Activated CD4-positive, alpha-beta T cell treated with anti-CD3 and anti-CD28 coated beads, Interleukin-2, amount 10 ng/mL, durations not matched to agents 7 days and 5 days (primary cell): ENCODE measurements at places on chromosomes 2 and 18.

DNA sequence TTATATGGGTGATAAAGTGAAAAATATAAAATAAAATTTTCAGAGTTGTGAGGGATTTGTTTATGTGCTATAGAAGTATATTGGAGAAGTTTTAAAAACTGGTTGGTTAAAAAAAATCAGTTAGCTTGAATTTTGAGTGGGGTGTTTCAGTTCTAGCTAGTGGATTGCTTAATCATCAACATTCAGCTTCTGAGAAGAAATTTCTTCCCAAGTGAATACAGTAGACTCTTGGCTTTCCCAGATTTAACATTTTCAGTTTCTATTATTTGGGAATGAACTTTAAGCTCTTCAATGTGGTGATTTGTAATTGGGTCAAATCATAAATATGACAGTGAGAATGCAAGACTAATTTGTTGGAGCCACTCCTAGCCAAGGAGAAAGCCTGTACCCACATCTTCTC, 120.8 kb downstream of the PLCL1 start:
- H3K27me3 ChIP-seq, result no peaks in the 10 kb centered on the region
- H3K36me3 ChIP-seq, result no peaks in the 10 kb centered on the region
- no peak overlapping the region for H3K27ac ChIP-seq
- no peak overlapping the region for H3K4me3 ChIP-seq

- H3K36me3 ChIP-seq, result no peaks in the 10 kb centered on the region
- H3K27me3 ChIP-seq, result peaks cover 17% of the 10 kb centered on the region
- DNase-seq, result no peak
These were observed 89.9 kb downstream of the TMEM18 start for GRCh38 chr2:587087-587960.

DNA sequence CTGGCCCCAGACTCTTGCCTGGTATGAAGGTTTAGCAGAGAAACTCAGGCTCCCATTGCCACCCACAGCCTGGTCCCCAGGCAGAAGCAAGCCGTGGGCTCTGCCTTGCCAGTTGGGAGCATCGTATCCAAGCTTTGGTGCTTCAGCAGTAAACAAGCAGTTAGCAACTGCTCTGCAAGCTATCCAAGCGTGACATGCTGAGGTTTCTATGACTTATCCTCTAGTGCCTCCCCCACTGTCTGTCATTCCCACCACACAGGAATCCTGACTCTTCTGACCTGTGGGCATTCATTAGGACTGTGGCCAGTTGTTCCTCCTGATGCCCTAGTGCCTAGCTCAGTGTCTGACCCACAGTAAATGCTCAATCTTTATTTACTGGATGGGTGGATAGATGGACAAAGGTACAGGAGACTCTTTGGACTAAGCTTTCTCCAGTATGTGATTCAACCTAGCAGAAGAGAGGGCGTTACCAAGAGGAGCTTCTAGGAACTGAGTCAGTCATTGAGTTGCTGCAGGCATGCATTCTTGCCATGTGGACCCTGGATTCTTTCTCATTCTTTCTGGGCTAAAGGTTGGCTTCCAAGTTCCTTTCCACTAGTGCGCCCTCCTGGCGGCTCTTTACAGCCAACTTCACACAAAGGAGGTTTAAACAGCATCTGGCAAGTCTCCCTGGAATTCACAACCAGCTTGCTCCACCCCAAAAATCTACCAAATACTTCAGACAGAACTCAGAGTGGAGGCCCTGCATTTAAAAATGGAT, 40.6 kb upstream of the MRPL19 start:
- no peaks in the 10 kb centered on the region for H3K36me3 ChIP-seq
- H3K27me3 ChIP-seq, result peaks cover 46% of the 10 kb centered on the region
- H3K27ac ChIP-seq, result no peak overlapping the region

- DNase-seq, result no peak
- no peaks in the 10 kb centered on the region for H3K4me1 ChIP-seq
- H3K27me3 ChIP-seq, result peaks cover 27% of the 10 kb centered on the region
- no peak overlapping the region for H3K4me3 ChIP-seq
- H3K36me3 ChIP-seq, result no peaks in the 10 kb centered on the region
These were observed 95.2 kb downstream of the MTX2 start for GRCh38 chr2:176364273-176364977.

- no peak for DNase-seq
- H3K27me3 ChIP-seq, result no peaks in the 10 kb centered on the region
- no peak overlapping the region for H3K4me3 ChIP-seq
- no peaks in the 10 kb centered on the region for H3K36me3 ChIP-seq
These were observed 47.7 kb downstream of the SLC9A2 start for GRCh38 chr2:102667072-102667471.

DNA sequence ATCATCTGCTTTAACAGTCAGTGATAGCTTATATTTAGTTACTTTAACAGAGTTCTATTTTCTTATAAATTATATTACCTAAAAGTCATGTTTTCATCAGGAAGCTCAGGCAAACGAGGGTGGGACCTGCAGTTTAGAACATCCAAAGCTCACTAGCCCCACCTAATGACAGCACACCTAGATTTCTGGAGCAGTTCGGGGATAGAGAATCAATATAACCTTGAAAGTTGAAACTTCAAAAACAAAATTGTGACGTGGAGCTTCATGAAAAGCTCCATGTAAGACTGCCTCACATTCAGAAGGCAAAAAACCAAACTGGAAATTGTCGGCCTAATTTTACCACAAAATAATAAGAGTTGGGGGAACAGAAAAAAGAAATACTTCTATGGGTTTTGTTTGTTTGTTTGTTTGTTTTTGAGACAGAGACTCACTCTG, 185.9 kb upstream of the CCDC150 start:
- no peak overlapping the region for H3K27ac ChIP-seq
- no peak overlapping the region for H3K4me3 ChIP-seq
- peak; percentile 54 for DNase-seq
- H3K4me1 ChIP-seq, result peaks cover 2% of the 10 kb centered on the region
